ENCODE measurements at places on chromosomes 11 and 22. TPM values are rescaled to one million over a fixed set of nuclear protein-coding genes. Genes with fewer than 3 reads are reported as not detected.

GUCY1A2 gene
- total RNA-seq: not detected

DNA sequence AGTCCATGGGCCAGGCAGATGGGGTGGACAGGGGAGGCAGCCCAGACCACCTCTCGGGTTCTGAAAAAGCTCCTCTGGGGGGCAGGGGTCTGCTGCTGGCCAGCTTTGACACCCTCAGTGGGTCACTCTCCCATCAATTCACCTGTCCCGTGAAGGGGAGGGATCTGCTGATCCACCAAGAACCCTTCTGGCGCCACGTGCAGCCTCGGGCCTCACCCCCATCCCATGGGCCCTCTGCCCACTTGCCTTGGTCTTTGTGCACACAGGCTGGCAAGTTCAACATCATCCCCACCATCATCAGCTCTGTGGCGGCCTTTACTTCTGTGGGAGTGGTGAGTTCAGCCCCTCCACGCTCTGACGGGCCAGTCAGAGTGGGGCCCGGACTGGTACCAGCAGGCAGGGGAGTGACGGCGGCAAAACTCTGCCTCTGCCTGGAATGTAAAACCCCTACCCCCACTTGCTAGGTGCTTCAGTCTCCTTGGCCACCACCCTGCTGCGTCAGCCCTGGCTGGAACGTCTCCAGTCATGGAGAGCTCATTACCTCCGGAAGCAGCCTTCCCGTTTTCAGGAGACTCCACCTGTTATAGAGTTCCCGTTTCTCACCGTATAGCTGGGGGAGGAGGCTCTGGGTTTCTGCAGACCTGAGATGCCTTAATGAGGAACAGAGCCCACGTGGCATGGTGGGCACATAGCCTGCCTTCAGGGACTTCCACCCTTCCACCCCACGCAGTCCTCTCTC lies 12.7 kb downstream of the PRG3 start:
- H3K27ac ChIP-seq: no peak overlapping the region
- DNase-seq: no peak
- no peak overlapping the region for H3K4me3 ChIP-seq
- H3K4me1 ChIP-seq: no peaks in the 10 kb centered on the region
- no peaks in the 10 kb centered on the region for H3K36me3 ChIP-seq

DNA sequence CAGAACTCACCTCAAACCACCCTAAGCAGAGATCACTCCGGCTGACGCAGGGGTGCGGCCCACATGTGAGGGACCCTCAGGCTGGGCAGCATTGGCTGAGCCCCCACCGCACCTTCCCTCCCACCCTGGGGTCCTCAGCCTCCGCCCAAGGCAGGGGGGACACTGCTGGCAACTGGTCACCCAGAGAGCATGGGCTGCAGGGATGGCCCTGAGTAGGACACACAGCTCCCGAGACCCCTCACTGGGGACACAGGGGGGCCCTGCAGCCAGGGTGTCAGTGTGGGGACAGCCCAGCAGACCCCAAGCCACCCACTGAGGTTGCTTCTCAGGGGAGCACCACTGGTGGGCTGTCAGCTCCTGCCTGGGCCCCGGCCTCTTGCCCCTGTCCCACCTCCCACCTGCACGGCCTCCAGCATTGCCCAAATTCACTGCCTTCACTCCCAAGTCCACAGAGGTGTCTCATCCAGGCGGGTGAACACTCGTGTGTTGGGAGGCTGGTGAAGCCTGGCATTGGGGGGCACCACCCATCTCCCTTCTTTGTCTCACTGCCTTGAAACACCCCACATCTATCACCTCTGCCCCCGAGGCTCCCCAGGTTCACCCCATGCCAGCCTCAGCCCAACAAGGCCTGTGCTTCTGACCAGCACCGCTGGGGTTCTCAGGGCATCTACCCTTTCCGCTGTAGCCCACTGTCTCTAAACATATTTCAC lies 4.7 kb downstream of the C11orf21 start:
- no peak overlapping the region for H3K27ac ChIP-seq
- peaks cover 3% of the 10 kb centered on the region for H3K27me3 ChIP-seq
- no peaks in the 10 kb centered on the region for H3K36me3 ChIP-seq
- H3K4me3 ChIP-seq: no peak overlapping the region

DNA sequence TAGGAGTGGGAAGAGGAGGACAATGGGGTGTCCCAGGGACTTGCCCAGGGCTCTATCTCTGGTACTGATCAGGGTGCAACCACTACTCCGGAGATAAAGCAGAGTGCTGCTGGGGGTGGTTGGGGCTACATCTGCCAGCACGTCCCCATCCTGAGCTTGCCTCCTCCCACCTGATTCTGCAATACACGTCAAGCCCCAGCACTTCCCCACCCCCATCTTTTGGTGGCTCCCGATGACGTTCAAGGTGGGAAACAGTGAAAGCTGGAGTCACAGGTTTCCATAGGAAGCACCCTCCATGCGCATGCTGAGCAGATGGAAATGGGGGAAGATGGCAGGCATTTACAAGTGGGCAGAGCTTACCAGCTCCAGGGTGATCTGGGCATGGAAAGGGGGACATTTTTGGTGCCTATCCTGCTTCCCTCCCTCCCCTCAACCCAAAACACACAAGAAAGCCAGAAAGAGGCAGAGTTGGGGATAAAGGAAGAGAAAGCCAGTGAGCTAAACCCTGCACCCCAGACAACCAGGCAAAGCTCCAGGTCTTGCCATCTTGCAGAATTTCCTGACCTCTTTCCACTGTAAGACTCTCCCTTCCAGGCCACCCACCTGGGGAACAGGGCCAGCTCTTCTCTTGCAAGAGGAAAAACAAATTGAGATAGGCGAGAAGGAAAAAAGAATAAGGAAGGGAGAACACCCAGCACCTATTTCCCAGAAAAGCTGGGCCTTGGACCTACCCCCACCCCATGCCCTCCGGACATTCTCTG lies 15.8 kb downstream of the SYT7 start:
- H3K4me1 ChIP-seq: no peaks in the 10 kb centered on the region
- no peak for DNase-seq
- H3K4me3 ChIP-seq: no peak overlapping the region
- no peak overlapping the region for H3K27ac ChIP-seq
- peaks cover 17% of the 10 kb centered on the region for H3K27me3 ChIP-seq

Measured in activated T-helper 1 cell treated with anti-CD3 and anti-CD28 coated beads, Interleukin-12 subunit alpha, Interleukin-12 subunit beta, Interleukin-2, Interleukin-4 antibody, amounts not matched to agents 30 ng/mL and 10 ng/mL and 1 ng/mL, durations not matched to agents 14 hours and 24 hours and 36 hours (primary cell).